Spinal cord (tissue), 10 donors: ENCODE measurements at places on chromosomes 5 and 9. TPM values are rescaled to one million over a fixed set of nuclear protein-coding genes. Genes with fewer than 3 reads are reported as not detected.

- DNase-seq, result no peak
- H3K36me3 ChIP-seq, result no peaks in the 10 kb centered on the region
- H3K27me3 ChIP-seq, result no peaks in the 10 kb centered on the region
- H3K27ac ChIP-seq, result no peak overlapping the region
Observed at GRCh38 chr5:96093890-96094381, 132.3 kb upstream of the ELL2 start.

DNA sequence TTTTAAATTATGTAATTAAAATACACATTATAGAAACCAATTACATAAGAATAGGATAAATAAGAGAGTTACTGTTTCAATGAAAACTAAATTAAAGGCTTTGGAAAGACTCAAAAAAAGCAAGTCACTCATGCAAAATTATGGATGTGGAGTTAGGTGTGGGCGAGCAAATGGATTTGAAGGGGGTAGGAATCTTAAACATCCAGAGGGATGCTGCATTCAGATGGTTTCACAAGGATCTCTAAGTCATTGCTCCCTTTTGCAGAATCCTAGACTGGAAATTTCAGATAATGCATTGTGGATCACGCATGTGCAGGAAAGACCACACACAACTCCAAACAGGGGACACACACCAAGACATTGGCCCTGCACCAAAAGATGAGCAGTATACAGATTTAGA, 57.5 kb downstream of the DRD1 start:
- no peak overlapping the region for H3K27ac ChIP-seq
- no peak for DNase-seq
- no peaks in the 10 kb centered on the region for H3K27me3 ChIP-seq
- no peak overlapping the region for H3K4me3 ChIP-seq
- no peaks in the 10 kb centered on the region for H3K4me1 ChIP-seq

Gene KCNN2
- polyA plus RNA-seq, result 17.4 TPM

Gene PCDHB13
- polyA plus RNA-seq, result 3.8 TPM

Gene ZNF354C
- 19.1 TPM for polyA plus RNA-seq
